ENCODE measurements at places on chromosomes 11 and 22. TPM values are rescaled to one million over a fixed set of nuclear protein-coding genes. Genes with fewer than 3 reads are reported as not detected.
A peak's percentile ranks its signal among the peaks of the same experiment; 100 is the strongest.

The DAGLA gene
- 2.0 TPM for total RNA-seq

The BBOX1 gene
- not detected for total RNA-seq

The FJX1 gene
- 8.7 TPM for total RNA-seq

The PDE3B gene
- 11.2 TPM for total RNA-seq

The PAMR1 gene
- 159 TPM for total RNA-seq

The PATE2 gene
- total RNA-seq, result not detected

The APOBEC3H gene
- total RNA-seq, result 1.3 TPM

The MYEOV gene
- 1.2 TPM for total RNA-seq

DNA sequence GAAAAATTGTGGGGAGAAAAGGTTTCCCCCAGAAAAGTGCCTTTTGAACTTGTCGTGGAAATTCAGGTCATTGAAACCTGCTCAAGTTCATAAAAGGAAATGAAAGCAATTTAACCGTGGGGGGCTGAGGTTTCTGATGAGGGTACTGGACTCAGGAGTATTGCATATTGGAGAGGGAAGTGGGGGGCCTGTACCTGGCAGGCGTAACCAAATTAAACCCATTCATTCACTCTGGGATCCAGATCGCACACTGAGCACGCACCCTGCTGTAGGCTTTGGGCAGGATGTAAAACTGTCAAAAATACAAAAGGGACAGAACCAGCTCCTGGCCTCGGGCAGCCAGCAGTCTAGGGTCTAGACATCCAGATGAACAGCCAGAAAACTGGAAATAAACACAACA lies 1517.4 kb downstream of the BRD1 start:
- no peak for DNase-seq

DNA sequence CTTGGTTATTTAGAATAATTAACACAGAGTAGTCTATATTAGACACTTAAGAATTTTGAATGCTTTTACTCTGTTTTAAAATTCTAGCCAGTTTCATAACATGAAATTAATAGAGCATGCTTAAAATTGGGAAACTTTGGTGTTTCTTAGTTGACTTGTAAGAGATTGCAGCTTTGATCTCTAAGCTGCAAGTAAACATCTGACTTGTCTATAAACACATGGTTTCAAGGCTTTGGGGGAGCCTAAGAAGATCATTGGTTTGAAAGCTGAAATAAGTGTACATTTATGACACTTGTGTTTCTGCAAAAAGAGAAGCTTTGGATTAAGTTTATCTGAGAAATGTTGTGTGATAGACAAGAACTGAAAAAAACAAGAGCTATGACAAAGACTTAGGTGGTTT lies 37.8 kb downstream of the YAP1 start:
- DNase-seq, result no peak

- no peak for DNase-seq
Observed at GRCh38 chr11:60498853-60499252, 6.3 kb downstream of the MS4A12 start.

GRCh38 chr11:119886667-119887230 lies 157.7 kb upstream of the NECTIN1 start:
- no peak for DNase-seq

DNA sequence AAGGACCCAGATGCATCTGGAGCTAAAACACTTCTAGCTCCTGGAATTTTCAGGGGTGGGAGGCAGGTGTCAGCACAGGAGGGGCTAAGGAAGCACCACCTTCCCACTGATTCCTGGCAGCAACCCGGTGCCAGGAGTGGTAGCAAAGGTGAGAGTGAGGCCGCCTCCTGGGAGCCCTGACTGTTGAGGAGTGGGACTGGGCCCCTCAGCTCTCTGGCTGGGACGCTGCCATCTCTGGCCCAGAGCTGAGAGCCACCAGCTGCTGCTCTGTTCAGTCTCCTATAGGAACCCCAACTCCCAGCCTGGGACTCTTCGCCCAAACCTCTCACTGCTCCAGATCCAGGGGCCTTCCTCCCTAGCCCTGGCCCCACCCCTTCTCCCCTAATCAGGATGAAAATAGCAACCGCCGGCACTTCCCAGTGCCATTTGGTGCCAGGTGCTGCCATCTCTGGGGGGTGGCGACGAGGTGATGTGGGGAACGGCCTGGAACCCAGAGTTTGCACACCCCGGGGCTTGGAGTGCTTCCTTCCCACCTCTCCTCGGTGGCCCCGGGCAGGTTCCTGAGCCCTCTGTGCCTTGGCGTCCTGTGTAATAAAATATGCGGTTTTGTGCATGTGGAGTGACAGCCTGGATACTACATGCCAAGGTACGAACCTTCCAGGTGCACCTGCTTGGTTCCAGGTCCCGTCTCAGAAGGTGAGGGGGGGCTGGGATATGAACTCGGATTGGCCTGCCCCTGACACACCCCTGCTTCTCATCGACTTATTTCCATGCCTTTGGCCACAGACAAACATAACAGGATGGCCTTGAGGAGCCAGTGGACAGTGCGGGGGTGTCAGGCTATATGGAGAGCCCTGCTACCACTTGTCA lies 35.7 kb upstream of the CELSR1 start:
- DNase-seq, result no peak

DNA sequence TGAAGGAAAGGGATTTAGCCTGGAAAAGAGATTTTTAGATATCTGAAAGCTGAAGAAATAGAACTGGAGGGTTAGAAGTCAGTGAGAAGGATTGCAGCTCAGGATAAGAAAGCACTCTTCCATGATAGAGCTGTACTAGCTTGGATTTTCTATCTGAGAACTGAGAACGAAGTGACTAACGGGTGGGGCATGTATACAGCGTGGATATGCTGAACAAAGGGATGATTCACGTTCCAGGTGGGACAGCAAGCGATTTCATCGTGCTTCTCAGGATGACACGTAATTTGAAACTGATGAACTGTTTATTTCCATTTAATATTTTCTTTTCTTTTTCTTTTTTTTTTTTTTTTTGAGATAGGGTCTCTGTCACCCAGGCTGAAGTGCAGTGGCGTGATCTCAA lies 53.0 kb downstream of the GRAMD1B start:
- DNase-seq, result peak; percentile 83

DNA sequence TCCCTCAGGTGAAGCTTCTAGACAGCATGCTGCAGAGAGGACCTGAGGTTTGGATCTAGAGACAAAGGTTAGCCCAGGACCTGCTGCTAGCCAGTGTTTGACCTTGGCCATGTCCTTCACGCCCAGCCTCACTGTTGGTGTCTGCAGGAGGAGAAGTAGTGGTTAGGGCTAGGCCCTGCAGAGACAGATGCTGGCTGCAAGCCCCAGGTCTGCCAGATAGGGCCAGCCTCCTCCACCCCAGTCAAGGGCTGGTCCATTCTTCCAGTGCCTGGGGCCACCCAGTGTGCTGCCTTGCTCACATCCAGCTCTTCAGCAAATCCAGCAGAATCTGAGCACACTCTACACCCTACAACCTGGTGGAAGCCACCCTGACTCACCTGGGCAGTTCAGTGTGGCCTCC lies 21.5 kb upstream of the MIEF1 start:
- no peak for DNase-seq

DNA sequence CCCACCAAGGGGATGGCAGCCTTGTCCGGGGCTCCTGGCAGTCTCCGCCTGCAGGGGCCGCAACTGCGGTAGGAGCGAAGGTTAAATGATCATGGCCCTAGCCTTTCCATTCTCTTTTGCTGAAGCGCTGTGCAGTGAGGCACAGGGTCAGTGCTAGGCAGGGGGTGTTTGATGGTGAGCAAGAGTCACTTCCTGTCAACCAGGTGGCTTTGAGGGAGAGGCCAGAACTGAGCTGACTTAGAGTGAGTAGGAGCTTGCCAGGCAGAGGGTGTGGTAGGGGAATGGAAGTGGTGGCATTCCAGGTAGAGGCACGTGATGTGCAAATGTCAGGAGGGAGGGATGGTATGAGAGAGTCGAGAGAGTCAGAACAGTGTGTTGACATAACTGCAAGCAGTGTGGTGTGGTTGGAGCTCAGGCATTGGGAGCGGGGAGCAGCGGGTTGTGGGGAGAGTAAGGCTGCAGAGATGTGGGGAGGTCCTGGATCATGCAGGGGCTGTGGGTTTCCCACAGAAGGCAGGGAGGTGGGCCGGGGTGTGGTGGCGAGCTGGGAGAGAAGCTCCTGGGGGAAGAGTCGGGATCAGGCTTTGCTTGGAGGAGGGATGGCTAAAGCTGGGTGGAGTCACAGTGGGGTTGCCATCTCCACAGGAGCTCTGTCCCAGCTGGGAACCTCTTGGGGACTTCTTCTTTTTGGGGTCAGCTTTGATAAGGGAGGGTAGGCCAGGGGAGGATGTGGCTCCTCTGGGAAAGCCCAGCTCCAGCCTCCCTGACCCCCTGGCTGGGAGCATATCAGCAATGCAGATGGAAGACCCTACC lies 33.3 kb downstream of the AMPD3 start:
- no peak for DNase-seq

GRCh38 chr11:65917434-65918210 lies 1.2 kb downstream of the C11orf68 start:
- DNase-seq, result no peak

DNA sequence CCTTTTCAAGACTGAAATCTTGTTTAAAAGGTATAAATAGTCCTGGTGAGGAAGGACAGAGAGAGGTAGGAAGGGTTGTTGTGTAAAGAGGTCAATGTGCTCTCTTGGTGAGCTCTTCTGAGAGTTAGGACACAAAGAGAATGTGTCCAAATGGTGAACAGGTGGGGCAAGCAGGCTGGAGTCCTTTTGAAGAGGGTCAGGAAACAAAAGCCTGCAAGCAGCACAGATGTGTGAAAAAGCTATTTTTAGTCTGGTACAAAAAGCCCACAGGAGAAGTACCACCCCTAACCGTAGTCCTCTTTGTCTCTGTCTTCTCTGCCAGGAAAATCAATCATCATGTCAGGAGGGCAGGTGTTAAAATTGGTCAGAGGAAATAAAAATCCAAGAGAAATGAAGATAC lies 54.4 kb upstream of the SYN3 start:
- DNase-seq, result no peak

DNA sequence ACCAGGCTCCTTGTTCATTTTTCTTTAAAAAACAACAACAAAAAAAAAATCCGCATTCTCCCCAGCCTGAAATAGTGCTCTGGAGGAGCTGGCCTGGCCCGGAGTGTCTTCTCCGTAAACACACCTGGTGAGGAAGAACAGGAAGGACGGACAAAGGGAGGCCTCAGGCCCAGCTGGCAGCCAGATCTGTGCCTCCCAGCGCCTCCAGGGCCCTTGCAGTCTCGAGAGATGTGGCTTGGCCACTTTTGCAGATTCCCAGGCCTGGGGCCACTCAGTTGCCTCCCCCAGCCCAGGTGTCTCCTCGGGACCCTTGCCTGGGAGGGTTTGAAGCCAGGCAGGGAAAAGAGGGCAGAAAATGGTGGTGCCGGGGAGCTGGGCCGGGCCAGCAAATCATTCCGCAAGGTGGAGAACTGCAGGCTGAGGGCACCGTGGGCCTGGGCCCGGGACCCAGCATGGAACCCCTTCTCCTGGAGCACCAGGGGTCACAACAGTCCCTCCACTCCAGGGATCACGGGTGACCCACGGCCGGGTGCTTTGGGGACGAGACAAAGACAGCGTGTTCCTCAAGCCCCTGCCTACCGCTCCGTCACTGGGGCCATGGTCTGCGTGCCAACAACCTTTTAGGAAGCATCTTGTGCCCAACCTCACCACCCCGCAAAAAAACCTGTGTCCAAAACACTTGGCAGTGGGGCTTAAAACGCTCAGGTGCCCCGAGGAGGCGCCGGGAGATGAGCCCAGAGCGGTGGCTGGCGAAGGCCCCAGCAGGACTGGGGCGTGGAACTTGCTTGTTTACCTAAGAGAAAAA lies 67.1 kb upstream of the WNT7B start:
- DNase-seq, result peak; percentile 26

GRCh38 chr22:48004038-48004437 lies 1241.6 kb downstream of the TBC1D22A start:
- DNase-seq, result no peak

DNA sequence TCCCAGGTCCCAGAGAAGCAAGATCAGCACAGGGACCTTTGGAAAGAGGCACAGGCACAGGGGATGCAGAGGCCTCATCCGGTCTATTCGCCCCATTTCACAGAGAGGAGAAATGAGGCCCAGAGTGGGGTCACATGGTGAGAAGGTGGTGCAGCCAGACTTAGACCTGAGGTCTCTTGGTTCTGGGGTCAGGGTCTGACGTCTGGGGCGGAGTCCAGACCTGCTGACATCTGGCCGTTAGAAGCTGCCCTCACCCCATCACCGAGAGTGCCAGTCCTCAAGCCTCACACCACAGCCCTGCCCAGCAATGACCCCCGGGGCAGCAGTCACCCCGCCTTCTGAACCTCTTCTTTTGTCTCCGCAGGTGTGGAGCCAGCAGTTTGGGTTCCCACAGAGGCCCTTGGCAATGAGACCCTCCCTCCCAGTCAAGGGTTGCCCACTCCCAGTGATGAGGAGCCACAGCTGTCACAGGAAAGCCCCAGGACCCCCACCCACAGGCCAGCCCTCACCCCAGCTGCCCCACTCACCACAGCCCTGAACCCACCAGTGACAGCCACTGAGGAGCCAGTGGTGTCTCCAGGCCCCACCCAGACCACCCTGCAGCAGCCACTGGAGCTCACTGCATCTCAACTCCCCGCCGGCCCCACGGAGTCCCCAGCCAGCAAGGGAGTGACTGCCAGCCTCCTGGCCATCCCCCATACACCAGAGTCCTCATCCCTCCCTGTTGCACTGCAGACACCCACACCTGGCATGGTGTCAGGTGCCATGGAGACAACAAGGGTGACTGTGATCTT lies 62.4 kb downstream of the OTOG start:
- DNase-seq, result no peak

- no peak for DNase-seq
Observed at GRCh38 chr11:31512117-31512516, 2.5 kb downstream of the ELP4 start.

DNA sequence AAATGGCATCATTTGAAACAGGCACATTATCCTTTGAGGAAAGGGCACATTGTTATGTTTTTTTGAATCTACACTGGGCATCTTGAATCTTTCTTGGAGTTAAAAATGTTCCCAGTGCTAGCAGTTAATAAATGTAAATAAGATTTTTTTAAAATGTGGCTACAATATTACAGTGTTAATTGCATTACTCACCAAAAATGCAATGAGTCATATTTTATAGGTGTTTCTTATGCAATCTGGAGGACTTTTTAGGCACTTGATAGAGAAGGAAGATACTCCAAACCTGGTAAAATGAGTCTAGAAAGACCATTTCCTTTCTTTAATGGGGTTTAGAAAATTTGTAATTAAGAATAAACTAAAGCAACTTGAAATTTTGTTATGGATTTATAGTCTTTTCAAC lies 238.0 kb downstream of the METTL15 start:
- DNase-seq, result peak; percentile 36

GRCh38 chr11:132745306-132745705 lies 787.0 kb downstream of the OPCML start:
- DNase-seq, result no peak

DNA sequence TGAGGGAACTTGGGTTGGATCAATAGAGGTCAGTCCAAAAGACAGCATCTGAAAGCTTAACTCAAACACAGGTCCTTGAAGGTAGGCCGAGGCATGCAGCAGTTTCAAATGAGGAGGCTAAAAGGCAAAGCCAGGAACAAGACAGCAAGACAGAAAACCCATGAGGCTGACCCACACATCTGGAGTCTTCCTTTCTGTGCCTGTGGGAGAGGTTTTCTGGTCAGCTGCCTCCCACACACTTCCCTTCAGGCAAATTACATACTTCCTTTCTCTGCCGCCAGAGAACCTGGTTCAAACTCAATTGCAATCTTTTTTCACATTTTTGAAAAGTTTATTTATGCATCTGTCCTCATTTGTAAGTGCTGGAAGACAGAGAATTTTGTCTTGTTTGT lies 29.8 kb upstream of the CRTAM start:
- DNase-seq, result peak; percentile 68
